Progenitor cell of endocrine pancreas (in vitro differentiated cells): ENCODE measurements at places on chromosomes 5 and 9.

- DNase-seq: no peak
Observed at GRCh38 chr5:59831326-59832010, 62.1 kb downstream of the PDE4D start.

DNA sequence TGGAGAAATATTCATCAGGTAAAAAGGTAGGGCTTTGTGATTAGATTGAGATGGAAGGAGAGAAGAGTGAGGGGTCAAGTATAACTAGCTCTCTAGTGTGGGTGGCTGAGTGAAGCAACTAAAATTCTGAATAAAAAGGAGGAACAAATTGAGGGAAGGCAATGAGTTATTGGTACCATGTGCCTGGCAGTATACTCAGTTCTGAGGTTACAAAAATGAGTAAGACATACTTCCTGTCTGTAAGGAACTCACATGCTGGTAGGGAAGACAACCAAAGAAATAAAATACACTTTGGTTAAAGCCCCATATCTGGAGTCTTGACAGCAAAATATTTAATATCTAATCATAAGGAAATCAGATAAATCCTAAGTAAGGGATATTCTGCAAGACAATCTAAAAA is 476.8 kb upstream of the C9orf72 start:
- no peak for DNase-seq

GRCh38 chr5:10676224-10676623 is 84.8 kb downstream of the DAP start:
- DNase-seq: no peak

GRCh38 chr9:13027879-13028278 is 251.6 kb downstream of the MPDZ start:
- DNase-seq: no peak

DNA sequence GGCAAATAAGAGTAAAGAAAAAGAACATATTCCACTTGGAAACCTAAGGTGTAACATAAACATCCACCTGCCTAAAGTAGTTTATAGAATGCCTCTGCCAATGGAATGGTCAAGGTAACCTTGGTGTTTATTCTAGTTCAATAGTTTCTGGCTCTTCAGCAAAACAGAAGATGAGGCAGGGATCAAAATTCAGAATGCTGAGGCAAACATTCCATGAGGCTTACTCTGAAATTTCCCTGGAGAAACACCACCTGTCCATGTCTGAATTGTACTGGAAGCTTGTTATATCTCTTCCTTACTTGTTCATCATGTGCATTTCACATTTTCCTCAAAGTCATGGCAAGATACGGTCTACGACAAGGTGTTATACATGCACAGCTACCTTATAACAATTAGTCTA is 1862.4 kb upstream of the ACO1 start:
- DNase-seq: no peak

DNA sequence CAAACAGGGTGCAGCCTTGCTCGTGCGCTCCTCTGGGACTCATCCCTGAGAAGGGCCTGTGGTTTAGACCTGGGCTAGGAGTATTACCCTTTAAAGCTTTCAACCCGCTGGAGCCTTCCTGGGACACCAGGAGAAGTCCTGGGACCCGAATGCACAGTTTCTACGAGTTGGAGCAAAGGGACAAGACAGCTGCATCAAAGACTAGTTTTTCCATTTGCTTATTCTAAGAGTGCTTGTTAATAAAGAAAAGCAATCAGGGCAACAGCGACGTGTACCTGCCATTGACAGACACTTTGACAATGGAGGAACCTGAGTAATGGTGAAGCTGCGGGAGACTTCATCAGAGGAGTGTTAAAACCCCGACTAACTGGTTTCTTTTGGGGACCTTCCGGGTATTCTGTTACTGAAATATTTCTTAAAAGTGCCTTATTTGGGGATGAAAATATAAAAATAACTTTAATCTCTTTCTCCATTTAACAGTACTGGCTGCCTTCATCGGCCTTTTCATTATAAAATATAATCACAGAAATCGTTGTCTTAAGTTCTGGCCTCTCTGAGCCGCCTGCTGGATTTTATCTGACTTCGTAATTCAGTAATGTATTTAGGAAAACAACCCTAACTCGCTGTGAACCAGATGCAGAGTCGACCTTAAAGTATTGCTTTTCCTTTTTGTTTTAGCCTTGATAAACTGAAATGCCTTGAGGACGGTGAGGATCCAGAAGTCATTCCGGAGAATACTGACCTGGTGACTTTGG is 732 bp downstream of the SNAPC3 start:
- no peak for DNase-seq

- no peak for DNase-seq
Observed at GRCh38 chr9:2257248-2257929, 242.2 kb downstream of the SMARCA2 start.

DNA sequence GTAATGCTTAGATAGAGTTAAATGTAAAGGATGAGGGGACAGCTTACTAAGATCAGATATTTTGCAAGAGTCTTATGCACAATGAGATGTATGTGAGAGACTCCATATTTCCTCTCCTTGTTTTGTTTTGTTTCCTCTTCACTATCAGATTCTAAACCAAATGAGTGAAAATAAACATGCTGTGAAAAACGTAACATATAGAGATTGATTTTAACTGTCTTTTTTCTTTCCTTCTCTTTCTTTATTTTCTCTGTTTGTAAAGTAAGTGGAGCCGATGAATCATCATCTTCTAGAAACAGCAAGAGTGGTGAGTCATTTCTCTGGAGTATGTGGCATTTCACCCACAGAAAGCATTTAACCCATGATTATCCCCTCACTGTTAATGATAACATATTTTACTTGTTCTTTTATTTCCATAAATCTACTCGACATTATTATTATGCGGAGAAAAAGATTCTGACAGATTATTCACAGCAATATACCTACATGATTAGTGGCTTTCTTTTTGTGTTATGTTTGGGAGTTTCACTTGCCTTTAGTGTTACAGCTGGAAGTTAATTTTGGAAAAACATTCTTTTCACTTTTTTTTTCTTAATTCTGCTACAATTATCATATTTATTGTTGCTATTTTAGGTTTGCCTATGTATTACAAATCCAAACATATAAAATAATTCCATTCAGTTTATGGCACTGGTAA is 2.1 kb upstream of the ANXA1 start:
- no peak for DNase-seq
